Naive thymus-derived CD4-positive, alpha-beta T cell (primary cell): ENCODE measurements at places on chromosomes 4 and X.

DNA sequence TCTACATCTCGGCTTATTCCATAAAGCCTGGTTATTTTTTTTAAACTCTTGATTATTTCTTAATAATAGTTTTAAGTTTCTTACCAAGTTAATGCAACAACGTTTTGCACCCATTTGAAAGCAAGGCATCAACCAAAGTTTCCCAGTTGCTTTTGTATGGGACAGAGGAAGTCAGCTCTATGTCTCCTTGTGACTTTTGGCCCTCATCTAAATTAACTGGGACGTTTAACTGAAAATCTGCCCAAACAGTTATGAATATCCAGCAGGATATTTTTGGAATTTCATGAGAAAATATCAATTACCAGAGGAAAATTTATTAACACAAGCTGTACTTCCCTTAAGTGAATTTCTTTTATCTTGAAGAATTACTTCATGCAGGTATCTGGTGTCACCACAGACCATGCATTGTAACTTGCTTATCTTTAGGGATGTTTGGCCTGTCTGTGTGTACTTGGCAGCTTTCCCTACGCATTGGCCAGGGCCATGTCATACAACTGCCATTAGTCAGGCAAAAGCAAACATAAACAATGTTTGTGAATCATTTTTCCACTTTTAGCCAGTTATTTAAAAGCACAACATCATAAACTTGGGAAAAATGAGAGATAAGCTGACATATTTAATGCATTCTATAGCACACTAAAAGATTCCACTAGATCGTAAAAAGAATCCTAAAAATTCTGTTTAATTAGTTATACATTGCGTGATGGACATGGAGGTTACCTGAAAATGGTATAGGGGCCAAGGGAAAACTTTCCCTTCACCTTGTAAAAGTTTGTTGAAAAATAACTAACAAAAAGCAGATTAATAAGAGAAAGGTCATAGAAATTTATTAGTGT, 101.4 kb upstream of the PDE5A start:
- no peak overlapping the region for H3K4me3 ChIP-seq
- no peaks in the 10 kb centered on the region for H3K27me3 ChIP-seq
- H3K36me3 ChIP-seq: no peaks in the 10 kb centered on the region
- DNase-seq: no peak

DNA sequence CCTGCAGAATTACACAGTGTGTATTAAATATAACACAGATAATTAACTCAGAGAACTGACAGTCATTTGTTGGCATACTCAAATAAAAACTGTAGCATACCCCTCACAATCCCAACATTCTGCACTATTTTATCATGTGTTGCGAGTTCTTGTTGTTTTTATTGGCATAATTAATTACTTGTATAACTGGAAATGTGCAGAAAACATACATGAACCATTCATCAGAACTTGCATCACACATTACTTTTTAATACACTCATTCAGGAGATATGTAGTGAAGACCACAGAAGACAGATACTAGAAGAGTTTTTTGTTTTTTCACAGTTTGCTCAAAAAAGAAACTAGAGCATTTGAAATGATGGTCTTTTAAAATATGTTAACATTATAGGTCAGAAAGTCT, 74.6 kb upstream of the NEIL3 start:
- H3K27ac ChIP-seq: no peak overlapping the region
- no peak for DNase-seq
- no peaks in the 10 kb centered on the region for H3K4me1 ChIP-seq
- H3K36me3 ChIP-seq: no peaks in the 10 kb centered on the region
- H3K4me3 ChIP-seq: no peak overlapping the region

GRCh38 chr4:86523333-86523732, 70.8 kb upstream of the PTPN13 start:
- H3K4me1 ChIP-seq: no peaks in the 10 kb centered on the region
- no peak for DNase-seq
- H3K27me3 ChIP-seq: no peaks in the 10 kb centered on the region
- no peak overlapping the region for H3K27ac ChIP-seq
- H3K36me3 ChIP-seq: no peaks in the 10 kb centered on the region

GRCh38 chr4:125551967-125552366, 237.2 kb downstream of the FAT4 start:
- no peaks in the 10 kb centered on the region for H3K27me3 ChIP-seq
- H3K27ac ChIP-seq: no peak overlapping the region
- no peaks in the 10 kb centered on the region for H3K4me1 ChIP-seq

DNA sequence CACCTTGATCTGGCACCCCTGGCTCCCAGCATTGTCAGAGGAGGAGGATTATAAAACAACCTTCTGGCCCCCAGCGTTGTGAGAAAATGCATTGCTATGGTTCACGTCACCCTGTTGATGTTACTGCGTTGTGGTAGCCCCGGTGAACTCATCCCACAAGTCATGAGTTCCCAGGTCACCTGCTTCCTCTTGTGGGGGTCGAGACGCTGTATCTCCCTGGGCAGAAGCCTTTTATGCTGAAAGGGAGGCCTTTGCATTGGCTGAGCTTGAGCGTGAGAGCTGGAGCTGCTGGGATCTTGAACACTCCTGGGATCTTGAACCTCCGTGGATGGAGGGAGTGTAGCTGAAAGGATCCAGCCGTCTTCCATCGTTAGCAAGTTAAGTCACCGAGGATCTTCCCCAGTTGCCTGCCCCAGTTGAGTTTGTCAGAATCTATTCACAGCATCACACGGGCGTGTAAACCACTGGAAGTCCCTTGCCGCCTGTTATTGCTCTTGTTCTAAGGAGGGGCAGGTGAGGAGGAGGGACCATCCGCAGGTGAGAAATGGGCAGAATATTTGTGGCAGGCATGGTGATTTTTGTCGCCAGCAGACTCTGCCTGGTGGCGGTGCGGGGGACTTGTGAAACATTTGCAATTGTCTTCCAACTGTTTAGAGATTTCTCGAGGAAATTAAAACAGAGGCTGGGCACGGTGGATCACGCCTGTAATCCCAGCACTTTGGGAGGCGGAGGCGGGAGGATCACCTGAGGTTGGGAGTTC, 299.9 kb downstream of the ASMT start:
- H3K4me1 ChIP-seq: no peaks in the 10 kb centered on the region
- H3K27ac ChIP-seq: no peak overlapping the region
- no peak for DNase-seq
- H3K36me3 ChIP-seq: no peaks in the 10 kb centered on the region
- no peaks in the 10 kb centered on the region for H3K27me3 ChIP-seq

DNA sequence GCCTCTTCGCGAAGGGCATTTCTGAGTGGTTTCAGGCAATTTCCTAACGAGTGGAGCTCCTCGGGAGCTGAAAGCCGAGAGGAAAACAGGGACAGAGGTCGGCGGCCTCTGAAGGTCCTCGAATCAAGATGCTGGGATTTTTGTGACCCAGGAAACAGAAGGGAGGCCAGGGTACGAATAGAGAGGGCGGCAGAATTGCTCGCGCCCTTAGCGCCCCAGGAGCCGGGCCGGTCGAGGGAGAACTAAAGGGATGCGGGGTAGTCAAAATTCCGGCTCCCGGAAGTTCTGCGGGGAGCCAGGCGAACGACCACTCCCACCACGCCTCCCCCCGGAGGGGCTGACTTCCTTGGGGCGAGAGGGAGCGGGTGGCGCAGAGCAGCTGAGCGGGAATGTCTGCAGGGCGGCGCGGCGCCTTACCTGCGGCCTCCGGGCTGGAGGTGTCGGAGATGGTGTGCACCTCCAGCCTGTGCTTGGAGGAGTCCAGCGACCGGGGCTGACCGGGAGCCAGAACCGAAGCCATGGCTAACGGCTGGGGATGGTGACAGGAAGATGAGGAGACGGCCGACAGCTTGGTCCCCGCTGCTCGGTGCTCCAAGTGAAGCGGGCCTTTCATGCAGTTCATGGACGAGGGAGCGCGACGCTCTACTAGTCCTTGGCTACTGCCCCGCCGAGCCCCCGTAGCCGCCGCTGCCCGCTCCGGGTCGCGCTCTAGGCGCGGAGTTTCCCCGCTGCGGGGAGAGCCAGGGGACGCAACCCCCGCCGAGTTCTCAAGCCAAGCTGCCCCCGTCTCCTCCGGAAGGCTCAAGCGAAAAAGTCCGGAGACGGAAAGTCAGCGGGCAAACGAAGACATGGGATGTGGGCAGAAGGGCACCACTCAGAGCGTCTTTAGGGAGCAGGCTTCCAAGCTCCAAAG, 782 bp downstream of the PITX2 start:
- H3K4me1 ChIP-seq: peaks cover 12% of the 10 kb centered on the region
- no peak for DNase-seq
- no peak overlapping the region for H3K27ac ChIP-seq
- peaks cover 44% of the 10 kb centered on the region for H3K27me3 ChIP-seq
- H3K4me3 ChIP-seq: no peak overlapping the region

GRCh38 chrX:53494436-53494835, 60.3 kb upstream of the HSD17B10 start:
- H3K36me3 ChIP-seq: no peaks in the 10 kb centered on the region
- H3K27me3 ChIP-seq: no peaks in the 10 kb centered on the region
- H3K4me1 ChIP-seq: no peaks in the 10 kb centered on the region
- no peak overlapping the region for H3K4me3 ChIP-seq

GRCh38 chrX:85288992-85289723, 45.4 kb downstream of the ZNF711 start:
- no peak overlapping the region for H3K4me3 ChIP-seq
- H3K4me1 ChIP-seq: no peaks in the 10 kb centered on the region
- no peaks in the 10 kb centered on the region for H3K36me3 ChIP-seq
- no peak overlapping the region for H3K27ac ChIP-seq
- DNase-seq: no peak

- no peak overlapping the region for H3K27ac ChIP-seq
- no peaks in the 10 kb centered on the region for H3K36me3 ChIP-seq
- DNase-seq: no peak
- no peaks in the 10 kb centered on the region for H3K4me1 ChIP-seq
Observed at GRCh38 chrX:68978255-68978654, 149.4 kb downstream of the EFNB1 start.
